Left cardiac atrium (tissue), 4 donors: ENCODE measurements at places on chromosomes 6 and 20. TPM values are rescaled to one million over a fixed set of nuclear protein-coding genes. Genes with fewer than 3 reads are reported as not detected.

DNA sequence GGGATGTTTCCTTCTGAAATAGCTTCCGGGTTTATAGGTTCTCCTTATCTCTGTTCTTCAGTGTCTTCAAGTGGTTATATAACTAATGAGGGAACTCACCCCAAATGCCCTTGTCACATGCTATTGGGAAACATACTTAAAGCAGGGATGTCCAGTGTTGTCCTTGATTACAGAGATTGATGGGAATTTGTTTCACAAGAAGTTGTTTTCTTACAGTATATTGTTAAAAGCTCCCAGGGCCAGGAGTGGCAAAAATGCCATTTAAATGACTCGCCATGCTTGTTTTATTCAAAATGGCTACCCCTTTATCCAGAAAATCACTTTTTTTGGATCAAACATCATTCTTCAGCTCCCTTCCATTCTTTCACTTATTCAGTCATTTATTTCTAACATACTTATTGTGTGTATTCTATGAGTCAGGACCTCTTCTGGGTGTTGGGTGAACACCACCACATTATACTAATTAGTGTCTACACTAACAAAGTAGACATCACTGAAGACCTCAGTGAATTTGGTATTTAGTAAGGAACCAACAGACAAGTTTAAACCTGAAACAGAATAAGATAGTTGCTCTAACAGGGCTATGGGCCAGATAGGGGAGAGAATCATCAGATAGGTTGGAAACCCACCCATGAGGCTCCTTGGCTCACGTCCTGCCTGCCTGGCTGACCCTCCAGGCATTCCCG is 791.1 kb downstream of the MAFB start:
- no peak for DNase-seq

DNA sequence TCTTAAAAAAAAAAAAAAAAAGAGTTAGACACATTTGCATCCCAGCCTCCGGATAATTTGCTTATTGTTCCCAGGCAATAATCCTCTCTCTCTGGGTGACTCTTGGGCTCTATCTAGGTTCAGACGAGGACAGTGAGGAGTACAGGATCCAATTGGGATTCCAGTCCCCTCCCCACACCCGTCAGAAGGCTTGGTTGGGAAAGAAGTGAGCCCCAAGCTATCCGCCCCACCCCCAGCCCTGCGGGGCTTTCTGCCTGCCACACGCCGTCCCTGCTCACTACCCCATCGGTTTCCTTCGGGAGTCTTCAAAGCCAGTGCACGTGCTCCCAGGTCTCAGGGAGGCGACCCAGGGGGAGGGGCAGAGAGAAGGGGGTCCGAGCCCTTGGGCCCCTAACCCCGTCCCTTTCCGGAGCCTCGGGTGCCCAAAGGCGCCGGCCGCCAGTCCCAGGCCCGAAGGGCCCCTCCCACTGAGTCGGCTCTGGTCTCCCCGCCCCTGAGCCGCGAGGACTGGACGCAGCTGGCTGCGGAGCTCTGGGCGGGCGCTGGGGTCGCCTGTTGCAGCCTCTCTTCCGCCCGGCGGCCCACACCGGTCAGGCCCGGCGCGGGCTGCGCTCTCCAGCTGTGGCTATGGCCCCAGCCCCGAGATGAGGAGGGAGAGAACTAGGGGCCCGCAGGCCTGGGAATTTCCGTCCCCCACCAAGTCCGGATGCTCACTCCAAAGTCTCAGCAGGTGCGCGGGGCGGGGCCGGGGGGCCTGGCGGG is 2.5 kb downstream of the MYMX start:
- peak; percentile 91 for DNase-seq

DNA sequence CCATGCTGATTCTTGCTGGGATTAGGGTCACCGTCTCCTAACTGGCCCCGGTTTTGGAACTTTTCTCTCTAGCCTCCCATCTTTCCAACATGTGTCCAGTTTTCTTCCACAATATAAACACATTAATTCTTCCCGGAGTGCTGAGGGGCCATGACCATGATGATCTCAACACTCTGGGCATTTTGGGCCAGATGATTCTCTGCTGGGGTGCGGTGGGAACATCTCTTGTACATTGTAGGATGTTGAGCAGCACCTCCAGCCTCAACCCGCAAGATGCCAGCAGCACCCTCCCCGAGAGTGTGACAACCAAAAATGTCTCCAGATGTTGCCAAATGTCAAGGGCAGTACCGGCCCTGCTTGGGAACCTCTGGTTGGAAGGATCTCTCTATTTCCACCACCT is 164.8 kb downstream of the TFAP2C start:
- DNase-seq: no peak

GRCh38 chr6:64861039-64861651 is 845.9 kb downstream of the EYS start:
- DNase-seq: no peak

GRCh38 chr20:46626758-46627157 is 24.5 kb downstream of the SLC13A3 start:
- DNase-seq: no peak

- DNase-seq: peak; percentile 82
These were observed 18.1 kb downstream of the ACSS1 start for GRCh38 chr20:25039697-25040437.

DNA sequence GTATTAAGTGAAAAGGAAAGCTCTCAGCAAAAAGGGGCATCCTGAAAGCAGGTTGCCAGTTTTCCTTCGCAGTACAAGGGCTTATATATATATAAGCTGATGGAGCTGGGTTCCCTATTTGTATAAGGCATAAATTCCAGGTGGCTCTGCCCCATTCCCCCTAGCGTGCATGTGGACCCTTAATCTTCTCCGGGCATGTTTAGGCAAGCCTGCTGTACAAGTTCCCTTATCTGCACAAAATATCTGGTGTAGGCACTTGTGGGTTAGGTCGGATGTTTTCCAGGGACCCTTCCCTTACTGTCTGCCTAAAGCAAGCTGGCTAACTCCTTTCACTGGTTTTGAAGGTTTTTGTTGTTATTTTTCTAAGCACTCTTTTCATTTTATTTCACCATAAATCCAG is 140.7 kb downstream of the FUT9 start:
- DNase-seq: no peak

- no peak for DNase-seq
These were observed 22.8 kb upstream of the BHLHE23 start for GRCh38 chr20:63029358-63030121.

DNA sequence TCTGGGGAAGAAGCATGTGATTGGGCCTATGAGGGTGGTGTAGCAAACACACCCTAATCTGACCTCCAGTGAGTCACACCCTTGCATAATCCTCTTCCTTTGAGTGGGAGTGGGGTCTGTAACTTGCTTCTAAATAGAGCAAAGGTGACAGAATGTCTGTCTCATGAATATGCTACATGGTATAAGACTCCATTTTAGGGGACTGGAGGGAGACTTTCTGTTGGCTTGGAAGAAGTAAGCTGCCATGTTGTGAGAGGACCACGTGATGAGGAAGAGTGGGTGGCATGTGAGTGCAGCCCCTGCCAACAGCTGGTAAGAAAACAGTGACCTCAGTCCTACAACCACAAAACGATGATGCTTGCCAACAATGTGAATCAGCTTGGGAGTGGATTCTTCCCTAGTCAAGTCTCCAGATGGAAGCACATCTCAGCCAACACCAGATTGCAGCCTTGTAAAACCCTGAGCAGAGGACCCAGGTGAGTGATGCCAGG is 3.7 kb downstream of the AK9 start:
- peak; percentile 34 for DNase-seq

GRCh38 chr6:116531675-116532570 is 13.6 kb downstream of the TRAPPC3L start:
- peak; percentile 48 for DNase-seq

GRCh38 chr6:90811596-90812226 is 224.8 kb upstream of the MAP3K7 start:
- DNase-seq: no peak

DNA sequence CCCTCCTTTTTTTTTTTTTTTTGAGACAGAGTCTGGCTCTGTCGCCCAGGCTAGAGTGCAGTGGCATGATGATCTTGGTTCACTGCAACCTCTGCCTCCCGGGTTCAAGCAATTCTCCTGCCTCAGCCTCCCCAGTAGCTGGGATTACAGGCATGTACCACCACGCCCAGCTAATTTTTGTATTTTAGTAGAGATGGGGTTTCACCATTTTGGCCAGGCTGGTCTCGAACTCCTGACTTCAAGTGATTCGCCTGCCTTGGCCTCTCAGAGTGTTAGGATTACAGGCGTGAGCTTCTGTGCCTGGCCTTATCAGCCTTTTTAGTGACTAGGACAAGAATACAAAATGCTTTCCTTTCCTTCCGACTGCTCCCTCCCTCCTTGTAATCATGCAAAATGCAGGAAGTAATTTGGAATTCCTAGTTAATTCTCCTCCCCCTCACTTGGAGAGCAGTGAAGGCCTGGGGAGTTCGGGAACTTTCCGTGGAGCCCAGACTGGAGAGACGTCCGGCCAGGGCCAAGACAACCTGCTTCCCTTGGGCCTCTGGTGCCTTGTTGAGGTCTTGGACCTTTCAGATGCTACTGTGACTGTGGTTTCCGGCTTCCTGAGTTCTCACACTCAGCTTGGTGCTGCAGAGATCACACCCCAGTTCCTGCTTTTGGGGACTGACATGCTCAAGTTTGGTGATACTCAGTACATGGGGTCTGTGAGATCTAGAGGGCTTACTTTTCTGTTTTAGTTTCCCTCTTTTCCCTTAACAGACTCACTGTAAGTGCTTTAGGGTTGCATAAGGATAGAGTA is 3.9 kb upstream of the PHF20 start:
- DNase-seq: peak; percentile 81

MOCS3 gene
- total RNA-seq: 2.4 TPM
